ENCODE measurements at places on chromosomes 16 and 17.
A peak's percentile ranks its signal among the peaks of the same experiment; 100 is the strongest.

- no peak for DNase-seq
These were observed 141.3 kb upstream of the CACNG3 start for GRCh38 chr16:24114876-24115275.

DNA sequence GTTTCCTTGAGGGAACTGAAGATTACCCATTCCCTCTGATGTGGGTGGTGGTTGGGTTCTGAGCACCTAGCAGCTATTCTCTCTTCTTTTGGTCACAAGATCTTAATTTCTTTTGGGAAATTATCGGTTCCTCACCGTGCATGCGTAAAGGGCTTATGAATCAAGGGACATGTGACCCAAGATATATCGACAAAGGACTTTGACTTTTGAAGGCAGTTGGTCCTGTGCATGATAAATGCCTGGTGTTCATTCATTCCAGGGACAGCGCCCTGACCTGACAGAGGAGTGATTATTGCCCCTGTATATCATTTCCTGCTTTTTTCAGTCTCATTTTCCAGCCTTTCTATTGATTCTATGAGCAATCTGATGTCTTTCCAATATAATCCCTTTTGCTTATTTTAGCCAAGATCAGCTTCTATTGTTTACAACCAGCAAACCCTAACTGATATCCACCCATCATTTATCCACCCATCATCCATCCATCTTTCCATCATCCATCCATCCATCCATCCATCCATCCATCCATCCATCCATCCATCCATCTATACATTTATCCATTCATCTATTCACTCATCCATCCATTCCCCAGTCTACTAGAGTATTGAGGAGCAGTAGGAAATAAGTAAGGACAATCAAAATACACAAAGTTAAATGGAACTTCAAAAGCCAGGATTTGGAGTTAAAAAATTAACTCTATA is 25.1 kb downstream of the ASIC2 start:
- no peak for DNase-seq

GRCh38 chr17:73042225-73042624 is 50.3 kb downstream of the SLC39A11 start:
- DNase-seq: no peak

- no peak for DNase-seq
These were observed 108.7 kb downstream of the ZFHX3 start for GRCh38 chr16:72939247-72939646.

GRCh38 chr17:72236980-72237633 is 116.3 kb downstream of the SOX9 start:
- DNase-seq: no peak

- DNase-seq: no peak
These were observed 4.9 kb upstream of the PABPN1L start for GRCh38 chr16:88871349-88871702.

- peak; percentile 42 for DNase-seq
These were observed 58.1 kb downstream of the MAP2K4 start for GRCh38 chr17:12078791-12079190.

GRCh38 chr16:30678586-30678970 is 20.3 kb downstream of the FBRS start:
- no peak for DNase-seq

GRCh38 chr17:45739786-45740185 is 44.3 kb upstream of the CRHR1 start:
- DNase-seq: no peak

DNA sequence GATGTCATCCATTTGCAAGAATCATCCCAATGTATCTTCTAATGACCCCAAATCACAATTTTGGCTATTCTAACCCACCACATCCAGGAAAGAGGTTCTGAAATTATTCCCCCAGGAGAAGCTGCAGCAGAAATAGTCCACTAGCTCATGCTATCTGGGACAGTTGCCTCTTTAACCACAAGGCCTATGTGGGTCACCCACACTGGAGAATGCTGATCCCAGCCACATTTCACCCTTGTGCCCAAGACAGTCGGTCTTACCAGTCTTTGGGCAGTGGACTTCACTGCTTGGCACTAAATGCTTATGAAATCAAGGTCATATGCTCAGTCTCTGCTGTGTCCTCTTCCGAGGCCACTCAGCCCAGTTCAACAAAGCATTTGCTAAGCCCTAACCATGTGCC is 27.0 kb downstream of the ABCC12 start:
- no peak for DNase-seq

DNA sequence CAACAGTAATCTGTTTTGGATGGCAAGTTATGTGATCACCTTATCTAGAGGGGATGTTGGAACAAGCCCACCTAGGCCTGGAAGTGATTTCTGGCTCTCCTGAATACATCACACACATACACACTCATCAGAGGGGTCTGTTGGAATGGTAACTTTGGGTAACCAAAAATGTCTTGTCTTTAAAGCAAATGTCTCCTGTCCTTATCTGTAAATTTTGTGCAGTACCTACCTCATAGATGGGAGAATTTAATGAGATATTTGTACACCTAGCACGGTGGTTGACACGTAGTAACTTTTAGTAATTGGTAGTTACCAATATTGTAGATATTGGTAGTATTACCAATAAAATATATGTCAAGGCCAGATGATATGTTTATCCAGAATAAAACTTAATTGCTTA is 24.7 kb downstream of the HAPSTR1 start:
- DNase-seq: no peak

- no peak for DNase-seq
These were observed 11.9 kb downstream of the TBKBP1 start for GRCh38 chr17:47705536-47706530.

DNA sequence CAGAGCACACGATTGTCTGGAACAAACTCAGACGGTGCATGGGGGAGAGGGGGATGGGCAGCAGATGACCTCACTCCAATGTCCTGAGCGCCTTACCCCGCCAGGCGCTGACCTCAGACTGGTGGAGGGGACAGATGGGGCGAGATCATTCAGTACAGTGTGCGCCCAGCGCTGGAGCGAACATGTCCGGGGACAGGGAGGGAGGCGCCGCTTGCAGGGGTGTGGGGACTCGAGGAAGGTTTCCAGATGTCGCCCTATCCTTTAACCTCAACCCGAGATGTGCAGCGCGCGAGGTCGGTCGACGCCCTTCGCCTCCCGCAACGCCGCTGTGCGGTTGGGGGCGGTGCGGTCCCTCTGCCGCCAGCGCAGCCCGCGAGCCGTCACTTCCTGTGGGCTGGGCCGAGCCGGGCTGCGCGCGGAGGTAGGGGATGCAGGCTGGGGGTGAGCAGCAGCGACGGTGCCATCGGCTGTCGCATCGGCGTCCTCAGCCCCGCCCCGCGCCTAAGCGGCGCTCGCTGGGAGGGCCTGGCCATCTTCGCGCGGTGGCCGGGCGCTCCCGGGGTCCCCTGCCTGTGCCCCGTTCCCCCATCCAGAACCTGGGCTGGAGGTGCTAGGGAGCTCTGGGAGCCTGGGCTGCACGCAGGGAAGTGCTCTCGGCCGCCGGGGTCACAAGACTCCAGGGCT is 5.3 kb upstream of the CDR2L start:
- no peak for DNase-seq

GRCh38 chr17:31381165-31381668 is 10.3 kb upstream of the RAB11FIP4 start:
- DNase-seq: no peak

GRCh38 chr16:75378616-75379015 is 54.7 kb downstream of the CFDP1 start:
- DNase-seq: no peak

GRCh38 chr17:81528651-81529436 is 667 bp downstream of the FSCN2 start:
- no peak for DNase-seq

DNA sequence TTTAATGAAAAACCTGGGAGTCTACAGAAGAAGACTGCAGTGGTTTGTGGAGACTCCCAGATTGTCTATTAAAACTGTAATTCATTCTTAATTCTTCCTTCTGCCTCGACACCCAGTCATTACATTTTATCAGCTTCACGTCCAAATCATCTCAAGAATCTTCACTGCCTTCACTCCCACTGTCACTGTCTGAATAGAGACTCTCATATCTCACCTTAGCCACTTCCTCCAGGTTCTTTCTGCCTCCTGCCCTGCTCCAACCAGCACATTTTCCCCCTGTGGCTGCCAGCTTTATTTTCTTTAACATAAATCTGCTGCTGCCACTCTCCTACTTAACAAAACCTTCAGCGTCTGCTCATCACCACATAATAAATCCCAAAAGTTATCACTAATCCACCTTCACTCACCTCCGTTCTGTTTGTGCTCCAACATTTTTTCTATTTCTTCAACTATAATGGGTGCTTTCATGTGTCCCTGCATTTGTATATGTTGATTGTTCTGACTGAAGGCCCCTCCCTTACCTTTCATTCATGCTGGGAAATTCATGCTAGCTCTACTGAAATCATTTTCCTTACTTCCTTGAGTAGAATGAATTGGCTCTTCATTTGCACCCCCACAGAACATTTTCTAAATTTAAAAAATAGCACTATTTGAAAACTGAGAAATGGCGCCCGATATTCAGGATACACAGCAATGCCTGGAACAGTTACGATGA is 38.9 kb downstream of the KCNJ2 start:
- DNase-seq: no peak

DNA sequence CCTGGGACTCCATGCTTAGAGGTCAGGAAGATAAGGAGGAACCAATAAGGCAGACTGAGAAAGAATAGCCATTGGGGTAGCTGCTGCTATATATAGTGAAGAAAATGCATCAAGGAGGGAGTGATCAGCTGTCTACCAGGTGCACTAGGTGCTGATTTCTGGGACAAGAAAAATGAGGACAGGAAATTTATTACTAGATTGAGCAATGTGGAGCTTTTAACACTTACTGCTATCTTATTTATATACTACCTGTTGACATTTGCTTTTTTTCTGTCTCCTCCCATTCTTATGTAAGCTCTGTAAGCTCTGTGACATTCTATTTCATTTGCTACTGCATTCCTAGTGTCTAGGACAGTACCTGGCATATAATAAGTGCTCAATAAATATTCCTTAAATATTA is 53.7 kb upstream of the DHX40 start:
- no peak for DNase-seq

- DNase-seq: no peak
These were observed 19.5 kb downstream of the TNFRSF13B start for GRCh38 chr17:16952401-16952800.

DNA sequence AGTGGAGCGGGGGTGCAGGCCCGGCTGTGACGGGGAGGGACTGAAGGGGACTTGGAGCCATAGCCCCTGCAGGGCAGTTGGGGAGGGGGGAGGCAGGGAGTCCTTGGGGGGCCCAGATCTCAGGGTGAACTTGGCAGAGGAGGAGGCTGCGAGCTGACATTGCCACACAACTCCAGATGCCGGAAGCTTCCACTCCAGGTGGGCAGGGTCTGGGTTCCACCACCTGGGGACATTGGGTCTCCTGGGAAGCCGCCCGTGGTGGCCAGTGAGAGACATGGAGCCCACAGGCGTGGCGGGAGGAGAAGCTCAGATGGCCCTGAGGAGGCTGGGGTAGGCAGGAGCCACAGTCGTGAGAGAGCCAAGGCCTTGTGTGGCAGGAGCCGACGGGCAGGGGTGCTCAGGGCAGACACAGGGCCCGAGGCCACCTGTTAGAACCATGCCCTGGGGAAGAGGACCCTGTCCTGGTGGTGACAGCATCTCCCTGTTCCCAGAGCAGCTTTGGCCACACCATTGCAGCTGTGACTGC is 18.2 kb upstream of the GAA start:
- DNase-seq: no peak

- DNase-seq: no peak
These were observed 203.0 kb upstream of the DYNLRB2 start for GRCh38 chr16:80337786-80338185.

DNA sequence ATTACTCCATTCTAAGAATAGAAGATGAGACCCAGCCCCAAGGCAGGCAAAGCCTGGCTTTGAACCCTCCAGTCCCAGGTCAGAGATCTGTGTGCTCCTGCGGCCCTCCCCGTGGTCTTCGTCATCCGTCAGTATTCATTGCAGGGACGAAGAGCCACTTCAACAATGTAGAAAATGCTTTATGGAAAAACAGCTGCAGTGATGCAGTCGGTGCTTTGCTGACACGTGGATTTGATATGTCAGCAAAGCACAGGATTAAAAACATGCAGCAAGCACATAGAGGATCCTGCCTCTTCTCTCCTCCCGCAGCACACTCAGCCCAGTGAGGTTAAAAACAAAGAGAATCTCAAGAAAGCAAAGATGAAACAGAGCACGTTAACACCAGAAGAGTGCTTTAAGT is 117.1 kb upstream of the AXIN2 start:
- no peak for DNase-seq

DNA sequence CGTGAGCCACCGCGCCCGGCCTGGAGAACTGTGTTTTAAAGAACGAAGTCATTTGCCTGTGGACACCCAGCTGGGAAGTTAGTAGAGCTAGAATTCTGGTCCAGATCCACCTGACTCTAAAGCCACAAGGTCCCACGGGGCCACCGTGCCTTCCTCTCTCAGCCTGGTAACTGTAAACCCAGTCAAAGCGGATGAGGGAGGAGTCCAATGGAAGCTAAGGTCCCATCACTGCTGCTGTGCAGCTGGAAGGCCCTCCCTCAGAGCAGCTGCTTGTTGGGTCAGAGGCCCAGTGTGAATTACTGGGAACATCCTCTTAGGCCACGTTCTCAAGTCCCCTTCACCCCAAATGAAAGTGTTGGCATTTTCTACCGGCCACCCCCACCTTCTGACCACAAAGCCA is 48.8 kb upstream of the CACNG5 start:
- no peak for DNase-seq

DNA sequence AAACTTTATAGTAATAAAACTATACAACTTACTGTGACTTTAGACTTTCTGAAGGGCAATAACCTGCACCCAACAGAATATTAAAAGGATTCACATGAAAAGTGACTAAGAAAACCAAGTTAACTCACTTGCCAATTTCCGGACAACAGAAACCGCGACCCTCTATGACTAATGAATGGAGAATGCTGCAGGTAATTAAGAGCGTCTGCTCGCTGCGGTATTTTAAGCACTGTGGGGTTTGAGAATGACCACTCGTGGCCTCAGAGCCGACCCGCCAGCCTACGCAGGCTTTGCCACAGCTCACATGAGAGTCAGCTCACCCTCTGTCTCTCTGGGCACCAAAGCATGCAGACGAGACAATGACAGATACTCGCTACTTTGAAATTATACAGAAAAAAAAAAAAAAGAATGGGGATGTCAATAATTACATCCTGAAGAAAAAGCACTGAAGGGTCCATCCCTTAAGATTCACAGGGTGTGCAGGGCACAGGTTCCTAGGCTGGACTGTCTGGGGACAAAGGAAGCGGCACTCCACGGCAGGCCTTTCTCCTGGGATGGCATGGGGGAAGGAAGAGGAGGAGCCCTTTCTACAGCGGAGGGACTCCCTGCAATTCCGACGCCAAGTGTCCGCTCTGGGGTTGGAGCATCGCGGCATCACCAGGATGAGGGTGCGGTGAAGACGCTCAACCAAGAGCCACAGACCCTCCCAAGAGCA is 35.0 kb downstream of the ZCCHC14 start:
- DNase-seq: peak; percentile 94

- DNase-seq: no peak
These were observed 13.8 kb upstream of the CTCF start for GRCh38 chr16:67548265-67549126.
